ENCODE measurements at places on chromosomes 4 and X. TPM values are rescaled to one million over a fixed set of nuclear protein-coding genes. Genes with fewer than 3 reads are reported as not detected.

RNF175 gene
- 0.17 TPM for total RNA-seq

ATP1B4 gene
- not detected for total RNA-seq

PASD1 gene
- not detected for total RNA-seq

XPNPEP2 gene
- total RNA-seq: 2.0 TPM

CLGN gene
- 1.9 TPM for total RNA-seq

CLDN34 gene
- 0.43 TPM for total RNA-seq

- DNase-seq: peak; percentile 88
These were observed 2.3 kb downstream of the MAML3 start for GRCh38 chr4:140151699-140152012.

DNA sequence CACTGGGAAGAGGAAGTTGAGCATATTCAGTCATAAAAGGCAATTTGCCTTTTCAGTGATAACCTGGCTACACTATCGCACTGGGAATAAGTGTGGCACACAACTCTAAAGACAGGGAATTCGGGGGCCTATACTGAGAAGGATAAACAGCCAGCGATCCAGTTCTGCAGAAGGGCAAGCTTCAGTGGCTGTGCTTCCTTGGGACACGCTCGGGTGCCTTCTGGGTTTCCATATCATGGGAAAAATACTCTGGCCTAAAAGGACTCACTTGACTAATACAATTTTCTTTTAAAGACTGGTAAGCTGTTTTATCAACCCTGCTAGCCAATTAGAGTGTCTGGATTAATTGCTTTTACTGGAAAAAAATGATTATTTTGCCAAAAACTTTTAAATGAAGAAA lies 58.5 kb downstream of the TENM3 start:
- no peak for DNase-seq

GRCh38 chr4:69095301-69095731 lies 958 bp upstream of the UGT2B7 start:
- no peak for DNase-seq

DNA sequence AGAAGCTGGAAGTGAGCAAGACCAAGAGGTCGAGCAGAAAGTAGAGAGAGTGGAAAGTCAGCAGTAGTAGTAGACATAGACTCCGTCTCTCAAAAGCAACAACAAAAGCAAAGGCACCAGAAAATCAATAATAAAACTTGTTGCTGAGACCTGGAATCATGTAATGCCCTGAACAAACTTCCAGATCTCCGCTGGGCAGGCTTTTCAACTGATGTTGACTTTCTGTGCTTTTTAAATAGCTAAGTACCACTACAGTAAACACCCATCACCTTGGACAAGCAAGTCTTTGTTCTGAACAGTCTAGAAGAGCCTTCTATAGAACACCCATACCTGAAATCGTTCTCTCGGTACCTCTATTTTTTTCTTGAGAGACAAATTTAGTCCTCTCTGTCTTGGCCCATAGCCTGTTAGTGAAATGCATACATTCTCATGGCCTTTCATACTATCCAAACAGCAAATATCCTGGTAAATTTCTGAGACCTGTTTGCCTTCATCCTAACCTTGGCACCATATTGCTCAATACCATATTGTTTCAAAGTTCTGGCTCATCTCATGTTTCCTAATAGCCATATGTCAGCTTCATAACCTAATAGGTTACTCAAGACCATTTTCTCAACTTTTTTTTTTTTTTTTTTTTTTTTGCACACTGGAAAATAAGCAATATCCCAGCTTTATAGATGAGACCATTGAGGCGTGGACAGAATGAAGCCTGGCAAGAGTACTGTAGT lies 200.6 kb upstream of the RBPJ start:
- DNase-seq: no peak

DNA sequence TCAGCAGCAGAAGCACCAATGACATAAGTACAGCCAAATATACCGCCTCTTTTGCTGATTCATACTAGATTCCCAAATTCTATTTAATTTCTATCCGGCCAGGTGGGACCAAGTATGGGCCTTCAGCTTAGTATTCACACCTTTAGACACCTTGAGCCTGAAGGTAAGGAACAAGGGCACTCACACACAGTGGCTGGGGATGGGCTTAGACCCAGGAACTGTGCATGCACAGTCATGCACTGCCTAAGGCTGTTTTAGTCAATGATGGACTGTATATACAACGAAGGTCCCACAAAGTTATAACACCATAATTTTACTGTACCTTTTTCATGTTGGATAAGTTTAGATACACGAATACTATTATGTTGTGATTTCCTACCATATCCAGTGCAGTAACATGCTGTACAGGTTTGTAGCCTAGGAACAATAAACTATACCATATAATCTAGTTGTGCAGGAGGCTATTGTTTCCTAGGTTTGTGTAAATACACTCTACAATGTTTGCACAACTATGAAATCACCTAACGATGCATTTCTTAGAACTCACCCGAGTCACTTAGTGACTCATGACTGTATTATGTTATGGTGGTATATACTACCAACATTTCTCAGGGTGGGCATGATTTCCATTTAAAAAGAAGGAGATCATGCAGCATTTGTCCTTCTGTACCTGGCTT lies 9.7 kb upstream of the CLNK start:
- no peak for DNase-seq

DNA sequence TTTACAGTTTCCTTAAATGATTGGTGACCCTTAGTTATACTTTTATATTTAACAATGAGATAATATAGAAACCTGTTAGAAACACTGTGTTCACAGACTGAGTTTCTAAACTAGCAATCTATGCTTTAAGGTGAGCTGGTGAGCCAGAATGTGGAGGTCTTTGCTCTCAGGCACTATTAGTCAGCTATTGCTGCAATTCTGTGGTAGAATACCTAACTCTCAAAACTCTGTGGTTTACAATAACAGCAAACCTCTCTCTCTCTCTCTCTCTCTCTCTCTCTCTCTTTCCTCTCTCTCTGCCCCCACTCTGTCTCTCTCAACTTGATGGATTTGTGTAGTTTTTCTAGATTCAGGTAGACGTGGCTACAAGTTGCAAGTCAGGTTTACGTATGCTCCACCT lies 17.6 kb upstream of the LCORL start:
- DNase-seq: no peak

- no peak for DNase-seq
These were observed 5.0 kb downstream of the LNX1 start for GRCh38 chr4:53586121-53586816.

DNA sequence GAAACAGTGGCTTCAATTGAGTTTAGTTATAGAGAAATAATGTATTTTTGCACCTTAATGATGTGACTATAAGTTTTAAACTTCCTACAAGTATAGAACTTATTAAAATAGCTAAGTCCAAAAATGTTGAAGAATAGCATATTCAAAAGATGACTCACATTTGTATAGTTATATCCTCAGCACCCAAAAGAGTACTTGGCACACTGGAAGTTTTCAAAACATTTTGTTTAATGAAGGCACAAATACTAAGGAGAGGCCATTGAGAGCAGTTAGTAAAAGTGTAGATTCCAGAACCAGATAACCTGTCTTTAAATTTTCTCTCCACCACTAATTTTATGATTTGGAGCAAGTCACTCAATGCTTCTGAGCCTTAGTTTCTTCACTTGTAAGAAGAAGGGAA lies 226.9 kb upstream of the MID1 start:
- no peak for DNase-seq
